CD4-positive, alpha-beta T cell treated with Interleukin-15 for 1 hour (primary cell): ENCODE measurements at places on chromosomes 12 and 14.

- no peak for DNase-seq
Measured at GRCh38 chr14:101118746-101119591, 215.4 kb upstream of the RTL1 start.

DNA sequence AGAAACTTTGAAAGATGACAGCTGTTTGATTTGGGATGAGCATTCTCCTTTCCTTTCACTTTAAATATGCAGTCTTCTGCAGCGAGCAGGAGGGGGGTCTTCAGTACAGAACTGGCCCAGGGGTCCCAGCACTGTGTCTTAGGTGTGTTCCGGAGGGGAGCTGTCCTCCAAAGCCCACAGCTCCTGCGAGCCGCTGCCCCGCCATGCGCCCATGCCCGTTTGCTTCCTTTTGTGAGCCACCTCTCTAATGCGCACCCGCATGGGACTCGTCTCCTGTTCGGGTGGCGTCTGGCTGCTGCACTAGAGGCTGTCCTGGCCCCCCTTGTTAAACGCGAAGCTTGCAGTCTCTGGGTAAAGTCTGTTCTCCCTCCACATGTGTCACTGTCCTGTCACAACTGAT lies 48.4 kb upstream of the ASPG start:
- DNase-seq: no peak

- no peak for DNase-seq
Measured at GRCh38 chr14:52650774-52651173, 44.6 kb downstream of the ERO1A start.

DNA sequence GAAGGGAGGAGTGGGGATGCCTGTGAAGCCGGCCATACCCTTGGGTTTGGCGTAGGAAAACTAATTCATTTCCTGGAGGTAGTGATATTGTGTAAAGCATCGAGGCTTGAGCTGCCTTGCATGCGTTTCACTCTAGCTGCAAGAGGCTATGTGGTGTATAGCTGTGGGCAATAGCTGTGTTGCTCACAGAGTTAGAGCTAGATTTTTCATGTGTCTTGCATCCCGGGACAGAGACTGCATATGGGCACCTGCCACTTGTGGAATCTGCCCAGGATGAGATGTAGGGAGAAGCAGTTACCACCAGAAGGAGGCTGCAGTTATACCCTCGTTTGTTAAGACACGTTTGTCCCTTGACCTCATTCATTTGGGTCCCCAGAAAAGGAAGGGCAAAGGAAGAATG lies 106.7 kb downstream of the KTN1 start:
- DNase-seq: no peak

DNA sequence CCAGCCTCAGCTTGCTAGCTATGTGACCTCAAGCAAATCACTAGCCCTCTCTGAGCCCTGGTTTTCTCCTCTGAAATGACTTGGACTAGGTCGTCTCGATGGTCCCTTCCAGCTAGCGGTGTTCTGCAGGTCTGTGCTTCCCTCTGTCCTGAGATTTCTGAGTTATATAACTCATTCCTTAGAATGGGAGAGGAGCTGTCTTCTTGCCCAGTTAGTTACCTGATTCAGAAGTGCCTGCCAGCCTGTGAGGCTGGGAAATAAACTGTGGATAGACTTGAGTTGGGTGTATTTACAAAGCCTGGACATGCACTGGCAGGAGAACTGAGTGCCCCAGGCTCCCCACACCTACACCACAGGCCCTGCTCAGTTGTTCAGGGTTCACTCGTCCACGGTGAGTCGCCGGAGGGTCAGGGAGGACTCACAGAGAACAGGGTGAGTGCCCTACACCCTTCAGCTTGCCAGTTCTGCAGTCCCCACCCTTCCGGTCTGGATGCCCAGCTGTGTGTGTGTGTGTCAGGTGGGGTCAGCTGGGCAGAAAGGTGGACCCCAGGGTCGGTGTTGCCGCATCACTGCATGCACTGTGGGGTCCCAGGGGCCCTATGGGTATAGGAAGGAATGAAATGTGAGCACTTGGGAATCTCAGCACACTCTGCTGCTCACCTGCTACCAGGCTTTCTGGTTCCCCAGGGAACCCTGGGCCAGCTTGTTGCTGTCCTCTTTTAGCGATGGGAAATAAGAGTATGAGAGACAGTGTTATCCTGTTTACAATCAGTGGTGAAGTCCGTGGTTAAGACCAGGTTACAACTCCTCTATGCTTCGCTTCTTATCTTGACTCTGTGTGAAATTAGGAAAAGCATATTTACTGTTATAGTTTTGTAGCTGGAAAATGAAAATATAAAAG lies 348.2 kb downstream of the DPF3 start:
- DNase-seq: no peak

- no peak for DNase-seq
Measured at GRCh38 chr12:27332714-27333402, at the start of gene BMAL2. TSS of gene BMAL2 (plus strand) at chr12:27332836. CDS start at chr12:27333073, 237 bp downstream.

DNA sequence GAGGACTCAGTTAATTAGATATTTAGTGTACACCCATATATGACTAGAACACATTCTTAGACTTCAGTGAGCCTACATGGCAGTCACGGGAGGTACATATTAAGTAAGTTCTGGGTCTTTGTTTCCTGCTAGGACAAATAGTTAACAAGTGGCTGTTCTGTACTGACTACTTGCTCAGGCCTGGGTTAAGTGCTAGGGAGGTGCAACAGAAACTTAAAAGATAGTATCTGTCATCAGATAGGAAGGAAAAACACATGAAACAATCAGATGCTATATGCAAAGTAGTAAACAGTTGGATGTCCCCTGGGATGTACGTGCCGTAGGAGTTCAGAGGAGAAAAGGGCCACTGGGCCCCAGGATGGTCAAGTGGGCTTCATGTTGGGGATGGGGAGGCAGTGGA lies 59.5 kb downstream of the SLC4A8 start:
- DNase-seq: no peak

DNA sequence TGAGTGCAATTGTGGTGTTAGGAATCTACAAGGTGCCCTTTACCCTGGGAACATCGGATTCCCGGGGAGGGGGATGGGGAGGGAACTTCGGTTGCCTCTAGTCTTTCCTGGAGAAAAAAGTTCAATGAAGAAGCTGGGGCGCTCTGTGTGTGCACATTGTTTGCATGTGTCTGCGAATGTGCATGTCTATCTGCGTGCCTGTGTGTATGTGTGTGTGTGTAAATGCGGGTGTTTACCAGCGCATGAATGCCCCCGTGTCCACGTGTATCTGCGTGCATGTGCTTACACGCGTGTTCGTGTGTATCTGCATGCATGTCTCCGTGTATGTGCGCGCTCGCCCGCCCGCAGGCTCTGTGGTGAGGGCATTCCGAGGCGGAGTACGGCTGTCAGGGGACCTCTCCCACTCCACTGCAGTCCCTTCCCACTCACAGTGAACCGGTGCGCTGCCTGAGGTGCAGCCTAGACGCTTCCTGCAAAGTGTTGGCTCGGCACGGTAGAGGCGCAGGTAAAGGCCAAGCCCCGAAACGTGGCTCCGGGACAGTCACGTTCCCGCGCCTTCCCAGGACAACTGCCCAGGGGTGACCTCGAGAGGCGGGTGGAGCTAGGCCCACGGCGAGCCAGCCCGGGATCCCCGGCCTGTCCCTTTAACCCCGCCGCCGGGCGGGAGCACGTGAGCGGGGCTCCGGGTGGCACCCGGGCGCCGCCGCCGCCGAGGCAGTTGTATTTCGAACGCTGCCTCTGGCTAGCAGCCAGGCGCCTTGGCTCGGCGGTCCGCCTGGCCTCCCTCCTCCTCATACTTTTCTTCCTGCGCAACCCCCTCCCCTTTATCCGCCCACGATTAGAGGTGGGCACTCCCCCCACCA lies 539 bp upstream of the HMGA2 start:
- DNase-seq: no peak

- DNase-seq: no peak
Measured at GRCh38 chr12:87157791-87158190, 871.4 kb downstream of the C12orf50 start.

DNA sequence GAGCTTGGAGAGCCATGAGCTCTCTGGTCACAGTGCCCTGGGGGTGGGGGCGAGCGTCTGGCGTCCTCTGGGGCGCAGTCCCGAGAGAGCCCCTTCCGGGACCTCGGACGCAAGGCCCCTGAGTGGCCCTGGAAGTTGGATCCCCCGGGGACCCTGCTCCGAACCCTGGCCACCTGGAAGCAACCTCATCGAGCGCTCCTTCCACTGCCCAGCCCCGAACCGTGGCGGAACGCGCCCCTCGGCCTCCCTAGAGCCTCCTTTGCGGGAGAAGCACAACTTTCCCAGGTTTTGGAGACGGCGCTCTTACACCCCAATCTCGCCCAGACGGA lies 1.2 kb downstream of the NOS1 start:
- no peak for DNase-seq

DNA sequence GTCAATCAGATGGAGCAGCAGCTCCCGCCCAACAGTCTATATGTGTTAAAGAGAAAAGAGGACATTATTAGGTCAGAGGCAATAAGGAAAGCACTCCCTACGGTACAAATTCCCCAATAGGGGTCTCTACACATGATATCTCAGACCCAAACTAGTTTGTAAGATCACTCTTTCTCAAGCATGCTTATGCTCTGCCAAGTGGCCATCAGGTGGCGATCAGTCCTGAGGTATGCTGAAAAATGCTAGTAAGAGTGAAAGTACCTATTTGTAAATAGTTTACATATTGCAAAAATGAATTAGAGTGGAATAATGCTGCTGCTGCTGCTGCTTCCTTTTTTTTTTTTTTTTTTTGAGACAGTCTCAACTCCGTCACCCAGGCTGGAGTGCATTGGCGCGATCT lies 61.0 kb downstream of the CPM start:
- no peak for DNase-seq

- peak; percentile 72 for DNase-seq
Measured at GRCh38 chr12:128797119-128798118, 26.3 kb downstream of the SLC15A4 start.

DNA sequence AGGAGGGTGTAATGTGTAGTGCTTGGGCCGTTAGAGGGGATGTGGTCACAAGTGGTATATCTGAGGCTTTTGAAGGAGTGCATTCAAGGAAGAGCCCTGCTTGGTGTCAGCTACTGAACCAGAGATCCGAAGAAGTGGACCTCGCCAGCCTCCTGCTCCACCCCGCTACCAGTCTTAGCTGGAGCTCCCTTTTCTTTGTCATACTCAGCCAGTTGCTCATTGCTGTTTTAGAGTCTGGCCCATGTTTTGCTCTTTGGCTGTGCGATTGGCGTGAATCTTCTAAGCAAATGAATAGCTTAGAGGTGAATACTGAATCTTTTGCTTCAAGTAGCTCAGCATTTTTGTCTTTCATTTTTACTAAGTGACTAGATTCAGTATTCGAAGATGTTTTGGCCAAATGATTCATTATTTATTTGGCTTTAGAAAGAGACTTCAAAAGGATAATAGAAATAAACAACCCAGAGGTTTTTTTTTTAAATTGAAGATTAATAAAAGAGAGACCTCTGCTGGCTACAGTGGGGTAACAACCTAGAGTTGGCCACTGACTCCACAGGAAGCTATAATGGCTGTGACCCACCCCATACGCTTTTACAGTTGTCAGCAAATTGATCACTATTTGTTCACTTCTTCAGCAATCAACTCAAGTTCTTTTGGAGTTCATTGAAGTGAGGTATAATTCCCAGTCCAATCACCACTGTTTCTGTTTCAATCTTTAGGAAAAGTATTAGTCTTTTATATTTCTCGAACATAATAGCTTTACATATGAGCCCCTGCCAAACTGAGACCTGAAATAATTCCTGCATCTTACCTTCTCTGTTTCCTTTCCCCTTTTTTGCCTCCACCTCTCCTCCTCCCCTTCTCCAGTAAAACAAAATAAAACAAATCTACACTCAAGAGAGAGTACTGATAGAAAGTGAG lies 19.9 kb downstream of the CDKN1B start:
- peak; percentile 55 for DNase-seq

GRCh38 chr14:74554742-74555362 lies 57.2 kb downstream of the LTBP2 start:
- no peak for DNase-seq

DNA sequence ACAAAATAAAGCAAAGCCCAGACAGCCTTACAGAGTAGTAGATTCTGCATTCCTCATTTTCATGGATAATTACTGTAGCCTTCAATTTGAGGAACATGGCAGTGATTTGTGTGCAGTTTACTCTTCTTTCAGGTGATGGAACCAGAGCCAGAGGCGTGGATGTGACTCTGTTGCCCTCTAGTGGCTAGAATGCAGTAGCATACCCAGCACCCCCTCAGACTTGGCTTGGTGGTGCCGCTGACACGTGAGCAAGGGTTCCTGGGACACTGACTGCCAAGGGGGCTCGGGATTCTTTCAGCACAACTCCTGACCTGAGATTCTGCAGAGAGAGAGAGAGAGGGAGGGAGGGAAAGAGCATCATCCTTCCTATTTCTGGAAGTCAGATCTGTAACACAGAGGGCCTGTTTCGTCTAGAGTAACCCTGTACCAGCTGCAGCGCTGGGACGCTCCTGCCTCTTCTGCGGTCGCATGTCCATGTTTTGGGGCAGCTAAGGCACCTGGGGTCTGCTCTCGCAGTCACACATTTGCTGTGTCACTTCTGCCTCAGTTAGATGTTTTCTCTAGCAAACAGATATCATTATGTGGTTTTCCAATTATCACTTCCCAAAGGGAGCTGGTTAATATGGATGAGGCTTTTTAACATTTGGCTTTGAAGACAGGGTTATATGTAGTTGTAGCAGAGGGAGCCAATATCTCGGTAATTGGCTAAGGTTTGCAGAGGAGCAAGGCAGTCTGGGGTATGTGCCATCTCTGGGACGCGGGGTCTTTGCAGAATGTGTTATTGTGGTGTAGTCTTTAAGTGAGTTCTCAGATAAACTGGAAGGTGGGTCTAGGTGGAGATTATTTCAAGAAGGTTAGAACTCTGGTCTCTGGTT lies 428.1 kb downstream of the NRXN3 start:
- no peak for DNase-seq

GRCh38 chr14:67517083-67517482 lies 16.0 kb upstream of the PLEKHH1 start:
- DNase-seq: no peak

DNA sequence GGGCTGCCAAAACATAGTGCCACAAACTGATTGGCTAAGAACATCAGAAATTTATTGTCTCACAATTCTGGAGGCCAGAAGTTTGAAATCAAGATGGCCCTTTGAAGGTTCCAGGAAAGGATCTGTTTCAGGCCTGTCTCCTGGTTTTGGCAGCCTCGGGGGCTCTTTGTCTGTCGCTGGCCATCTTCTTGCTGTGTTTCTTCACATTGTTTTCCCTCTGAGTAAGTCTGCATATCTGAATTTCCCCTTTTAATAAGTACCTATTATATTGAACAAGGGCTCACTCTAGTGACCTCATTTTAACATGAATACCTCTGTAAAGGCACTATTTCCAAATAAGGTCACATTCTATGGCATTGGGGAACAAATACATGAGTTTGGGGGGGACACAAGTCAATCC lies 467.1 kb upstream of the MGAT4C start:
- no peak for DNase-seq

GRCh38 chr14:91493169-91493568 lies 16.9 kb downstream of the PPP4R3A start:
- DNase-seq: no peak

DNA sequence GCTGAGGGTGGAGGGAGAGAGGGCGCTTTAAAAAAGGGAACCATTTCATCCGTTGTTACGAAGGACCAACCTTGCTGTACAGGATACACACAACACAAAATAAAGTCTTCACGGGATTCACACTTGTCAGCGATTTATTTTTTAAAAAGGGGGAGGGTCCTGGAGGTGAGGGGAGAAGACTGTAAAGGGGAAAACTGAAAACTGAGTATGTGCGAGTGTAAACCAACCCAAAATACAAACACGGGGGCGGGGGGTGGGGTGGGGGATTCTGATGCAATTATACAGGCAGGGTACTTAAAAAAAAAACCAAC lies 499 bp upstream of the PRKAG1 start:
- no peak for DNase-seq

GRCh38 chr14:58677517-58677916 lies 39.8 kb downstream of the DACT1 start:
- DNase-seq: no peak

GRCh38 chr14:42323426-42323825 lies 716.8 kb downstream of the LRFN5 start:
- no peak for DNase-seq

- DNase-seq: no peak
Measured at GRCh38 chr14:101049942-101050341, 146.4 kb upstream of the RTL1 start.
